ENCODE measurements at places on chromosomes 16 and 17. TPM values are rescaled to one million over a fixed set of nuclear protein-coding genes. Genes with fewer than 3 reads are reported as not detected.

The LGALS9B gene
- total RNA-seq, result not detected

The GDPD1 gene
- 0.49 TPM for total RNA-seq

The SPATA22 gene
- not detected for total RNA-seq

The KRT33A gene
- total RNA-seq, result not detected

The HEATR9 gene
- total RNA-seq, result not detected

The AIPL1 gene
- not detected for total RNA-seq

The XYLT1 gene
- 32.7 TPM for total RNA-seq

The PLLP gene
- total RNA-seq, result not detected

The KRT36 gene
- not detected for total RNA-seq

The GPR142 gene
- total RNA-seq, result not detected

The CRHR1 gene
- total RNA-seq, result not detected

The CCL3 gene
- not detected for total RNA-seq

The KRTAP2-1 gene
- total RNA-seq, result not detected

The TBC1D26 gene
- not detected for total RNA-seq

The UTS2R gene
- total RNA-seq, result not detected

The SMPD3 gene
- total RNA-seq, result not detected

The ZSCAN10 gene
- total RNA-seq, result not detected

The CRISPLD2 gene
- 29.3 TPM for total RNA-seq

The TMC6 gene
- 1.2 TPM for total RNA-seq

The OTOA gene
- total RNA-seq, result 0.09 TPM
